Motor neuron (in vitro differentiated cells): ENCODE measurements at places on chromosomes 3 and 15. TPM values are rescaled to one million over a fixed set of nuclear protein-coding genes. Genes with fewer than 3 reads are reported as not detected.

GP9 gene
- not detected in 2 replicates for total RNA-seq

SPINK8 gene
- not detected in 2 replicates for total RNA-seq

CDAN1 gene
- 7.8 and 8.0 TPM in 2 replicates for total RNA-seq

LEKR1 gene
- total RNA-seq = 0.05 and 0.13 TPM in 2 replicates

LDHAL6B gene
- 0.81 and 1.1 TPM in 2 replicates for total RNA-seq

- ATAC-seq = peak; percentile 47
Measured at GRCh38 chr15:35728219-35728940, 182.4 kb upstream of the DPH6 start.

- peak; percentile 4 for ATAC-seq
Measured at GRCh38 chr3:141227752-141228151, 3.9 kb upstream of the PXYLP1 start.

GRCh38 chr15:25091421-25092158 lies 136.8 kb downstream of the SNRPN start:
- ATAC-seq = no peak
